ENCODE measurements at places on chromosomes 11 and 22.

GRCh38 chr22:26570864-26571525 lies 18.9 kb downstream of the TPST2 start:
- DNase-seq = no peak

DNA sequence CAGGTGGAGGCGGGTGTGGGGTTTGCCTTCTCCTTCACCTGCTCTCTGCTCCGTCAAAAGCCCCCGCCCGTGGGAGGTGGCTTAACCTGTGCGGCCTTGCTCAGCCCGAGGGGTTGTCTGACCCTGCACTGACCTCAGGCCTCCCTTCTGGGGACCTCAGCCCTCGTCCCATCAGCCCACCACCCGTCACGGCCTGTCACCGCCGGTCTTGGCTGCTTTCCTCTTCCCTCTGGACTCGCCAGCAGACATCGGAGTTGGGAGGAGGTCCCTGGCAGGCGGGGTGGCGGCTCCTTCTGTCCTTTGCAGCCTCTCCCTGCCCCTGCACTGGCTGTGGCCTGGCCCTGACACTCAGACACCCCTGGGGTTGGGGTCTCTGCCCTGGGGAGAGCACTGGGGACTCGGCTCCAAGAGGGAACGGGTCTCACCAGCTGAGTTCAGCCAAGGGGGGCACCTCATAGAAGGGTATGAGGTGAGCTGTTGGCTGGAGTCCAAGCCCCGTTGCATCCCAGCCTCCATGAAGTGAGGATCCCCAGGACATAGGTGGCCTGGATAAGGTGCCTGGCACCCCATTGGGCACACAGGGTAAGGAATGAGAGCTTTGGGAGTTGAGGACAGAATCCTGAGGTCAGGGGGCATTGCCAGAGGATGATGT lies 999.6 kb downstream of the BRD1 start:
- no peak for DNase-seq

GRCh38 chr11:68043349-68044144 lies 4.7 kb downstream of the TCIRG1 start:
- DNase-seq = peak; percentile 32

GRCh38 chr11:35632301-35632700 lies 14.0 kb downstream of the FJX1 start:
- no peak for DNase-seq

GRCh38 chr11:93524858-93525257 lies 18.3 kb downstream of the SMCO4 start:
- peak; percentile 79 for DNase-seq

DNA sequence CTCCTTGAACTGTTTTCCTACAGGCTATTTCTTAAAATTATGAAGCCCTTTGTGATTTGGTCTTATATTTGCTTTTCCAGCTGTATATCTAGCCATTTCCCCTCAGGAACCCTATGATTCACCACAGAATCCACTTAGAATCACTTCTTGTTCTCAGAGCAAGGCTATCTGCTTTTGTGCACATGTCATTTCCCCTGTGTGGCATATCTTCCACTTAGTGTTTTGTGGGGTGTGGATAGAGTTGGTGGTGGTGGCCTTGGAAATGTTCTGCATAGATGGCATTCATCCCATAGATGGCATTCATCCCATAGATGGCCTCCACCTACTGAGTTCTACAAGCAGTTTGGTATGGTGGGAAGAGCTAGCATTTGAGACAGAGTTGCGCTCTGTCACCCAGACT lies 44.7 kb downstream of the SWAP70 start:
- DNase-seq = no peak

- DNase-seq = peak; percentile 61
Measured at GRCh38 chr22:45208993-45209838, 31.5 kb downstream of the KIAA0930 start.

DNA sequence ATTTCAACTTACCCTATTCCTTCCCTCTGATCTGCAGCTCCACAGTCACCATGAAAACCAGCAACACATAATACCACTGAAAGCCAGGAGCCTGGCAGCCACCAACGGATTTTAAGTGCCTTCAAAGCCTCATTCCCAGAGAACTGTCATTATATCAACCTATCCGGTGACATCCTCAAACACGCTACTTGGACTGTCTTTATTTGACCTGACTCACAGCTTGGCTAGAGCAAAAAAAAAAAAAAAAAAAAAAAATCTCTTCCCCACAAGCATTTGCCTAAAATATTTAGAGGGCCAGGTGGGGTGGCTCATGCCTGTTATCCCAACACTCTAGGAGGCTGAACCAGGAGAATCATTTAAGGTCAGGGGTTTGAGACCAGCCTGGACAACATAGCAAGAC lies 32.4 kb upstream of the ARHGAP32 start:
- no peak for DNase-seq

DNA sequence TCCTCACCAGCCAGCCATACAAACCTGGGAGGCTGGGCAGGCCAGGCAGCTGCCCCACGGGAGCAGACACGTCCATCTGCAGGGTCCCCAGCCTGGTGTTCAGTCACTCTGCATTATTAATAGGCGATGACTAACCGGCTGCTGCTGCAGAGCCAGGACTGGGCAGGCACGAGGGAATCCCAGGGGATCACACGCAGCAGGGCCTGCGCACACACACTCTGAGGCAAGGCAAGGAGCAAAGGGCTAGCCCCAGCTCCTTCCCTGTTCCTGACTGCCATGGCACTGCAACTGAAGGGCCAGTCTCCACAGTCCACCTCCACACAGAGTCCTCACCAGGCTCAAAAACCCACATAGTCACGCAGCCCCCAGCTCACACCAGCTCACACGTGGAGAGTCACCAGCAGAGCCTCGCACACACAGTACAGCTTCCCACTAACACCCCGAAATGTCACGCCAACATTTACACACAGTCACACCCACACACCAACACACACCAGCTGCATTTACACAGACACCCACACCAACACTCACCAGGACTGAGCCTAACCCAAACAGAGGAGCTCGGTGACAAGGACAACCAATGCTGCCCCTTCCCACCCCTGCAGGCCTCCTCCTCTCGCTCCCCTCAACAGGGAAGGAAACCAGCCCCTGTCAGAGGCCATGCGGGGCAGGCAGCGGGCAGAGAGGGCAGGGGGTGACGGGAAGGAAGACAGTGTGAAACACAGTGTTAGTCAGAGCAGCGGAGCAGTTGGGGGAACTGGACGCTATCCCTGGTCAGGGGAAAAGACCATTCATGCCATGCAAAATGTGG lies 47.3 kb downstream of the NRXN2 start:
- peak; percentile 39 for DNase-seq

DNA sequence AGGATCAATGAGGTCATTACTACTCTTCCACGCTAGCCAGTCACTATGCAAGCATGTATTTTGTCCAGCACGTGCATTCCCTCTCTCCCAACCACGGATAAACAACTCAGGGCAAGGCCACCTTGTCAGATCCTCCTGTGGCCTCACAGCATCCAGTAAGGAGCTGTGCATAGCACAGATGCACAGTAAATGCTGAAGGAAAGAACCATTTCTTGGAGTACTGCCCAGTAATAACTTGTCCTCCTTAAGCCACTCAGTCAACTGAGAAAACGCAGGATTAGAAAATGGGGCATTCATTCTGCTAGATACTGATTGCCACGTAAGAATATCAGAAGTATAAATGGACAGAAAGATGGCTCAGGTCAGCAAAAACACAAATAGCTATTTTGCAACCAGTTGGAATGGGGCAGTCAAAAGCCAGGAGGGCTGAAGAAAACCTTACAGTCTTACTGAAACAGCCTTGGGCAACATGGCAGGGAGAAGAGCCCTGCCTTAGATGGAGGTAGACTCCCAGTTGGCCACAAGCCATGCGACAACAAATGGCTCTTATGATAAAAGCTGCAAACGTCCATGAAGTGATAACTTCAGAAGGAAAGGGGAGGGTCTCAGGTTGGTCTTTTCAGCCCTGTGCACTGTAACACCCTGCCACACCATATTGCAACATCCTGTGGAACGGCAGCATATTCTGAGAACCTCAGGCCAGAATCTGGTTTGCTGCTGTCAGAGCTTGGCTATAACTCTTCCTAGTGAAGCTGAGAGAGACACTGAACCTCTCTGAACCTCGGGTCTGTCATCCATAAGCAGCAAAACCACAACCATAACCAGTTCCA lies 23.0 kb downstream of the PC start:
- DNase-seq = no peak

DNA sequence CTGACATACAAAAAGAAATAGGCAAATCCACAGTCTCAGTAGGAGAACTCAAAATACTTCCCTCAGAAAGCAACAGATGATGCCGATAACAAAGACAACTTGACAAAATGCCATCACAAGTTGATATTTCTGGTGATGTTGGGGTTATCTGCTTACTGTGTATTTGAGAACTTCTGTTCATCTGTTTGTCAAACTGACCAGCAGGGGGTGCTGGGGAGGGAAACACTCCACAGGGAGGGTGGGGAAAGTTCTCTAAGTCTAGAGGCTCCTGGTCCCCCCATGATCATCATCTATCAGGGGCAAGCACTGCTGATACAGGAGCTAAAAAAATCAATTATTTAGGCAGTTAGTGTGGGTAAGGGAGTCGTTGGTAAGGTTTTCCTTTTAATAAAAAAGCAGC lies 19.2 kb downstream of the GLYATL1 start:
- peak; percentile 79 for DNase-seq

- no peak for DNase-seq
Measured at GRCh38 chr11:76288166-76288980, 82.1 kb upstream of the WNT11 start.

GRCh38 chr11:9077164-9077563 lies 14.2 kb downstream of the SCUBE2 start:
- DNase-seq = no peak

DNA sequence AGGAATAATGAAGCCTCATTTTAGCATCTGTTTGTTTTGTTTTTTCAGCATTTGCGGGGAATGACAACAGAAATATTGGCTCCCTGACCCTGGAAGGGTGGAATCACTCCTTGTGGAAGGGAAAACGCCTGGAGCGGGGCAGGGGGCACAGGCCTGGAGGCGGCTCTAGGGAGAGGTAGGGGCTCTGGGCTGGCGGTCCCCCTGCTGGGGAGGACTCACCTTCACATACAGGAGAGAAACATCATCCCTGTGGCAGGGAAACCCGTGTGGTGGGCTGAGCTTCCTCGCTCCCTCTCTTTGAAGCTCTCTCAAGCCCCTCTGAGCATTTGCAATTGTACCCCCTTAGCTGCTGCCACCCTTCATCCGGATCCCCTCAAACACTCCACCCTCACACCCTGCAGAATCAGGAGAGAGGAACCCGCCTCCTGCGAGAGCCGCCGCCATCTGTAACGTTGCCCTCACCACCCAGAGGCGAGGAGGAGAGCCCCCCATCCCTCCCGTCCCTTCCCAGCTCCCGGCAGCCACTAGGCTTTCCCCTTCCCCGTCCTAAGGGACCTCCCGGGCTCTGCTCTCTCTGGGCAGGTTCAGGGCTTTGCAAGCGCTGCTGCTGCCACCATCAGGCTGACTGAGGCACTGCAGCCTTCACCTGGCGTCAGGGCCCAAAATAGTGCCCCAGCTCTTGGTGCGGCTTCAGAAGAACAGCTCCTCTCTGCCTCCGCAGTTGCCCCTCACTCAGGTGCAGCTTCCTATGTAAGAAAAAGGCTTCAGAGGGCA lies 10.4 kb downstream of the KIRREL3 start:
- DNase-seq = peak; percentile 1

DNA sequence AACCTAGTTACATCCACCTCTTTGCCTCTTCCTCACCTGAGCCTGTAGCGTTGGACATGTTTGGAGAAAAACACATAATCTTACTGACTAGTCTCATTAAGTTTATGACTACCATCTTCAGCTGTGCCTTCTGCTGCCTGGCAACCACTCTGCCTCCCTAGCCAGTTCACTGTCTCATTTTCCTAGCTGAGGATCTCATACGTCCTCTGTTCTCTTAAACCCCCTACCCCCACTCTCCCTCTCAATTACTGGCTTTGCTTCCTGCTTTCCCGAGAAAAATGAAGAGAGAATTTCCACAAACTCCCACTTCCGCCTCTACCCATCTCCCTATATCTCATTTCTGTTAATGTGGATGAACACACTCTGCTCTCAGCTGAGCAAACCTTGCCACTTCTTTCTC lies 239.3 kb upstream of the POU2AF2 start:
- DNase-seq = no peak

DNA sequence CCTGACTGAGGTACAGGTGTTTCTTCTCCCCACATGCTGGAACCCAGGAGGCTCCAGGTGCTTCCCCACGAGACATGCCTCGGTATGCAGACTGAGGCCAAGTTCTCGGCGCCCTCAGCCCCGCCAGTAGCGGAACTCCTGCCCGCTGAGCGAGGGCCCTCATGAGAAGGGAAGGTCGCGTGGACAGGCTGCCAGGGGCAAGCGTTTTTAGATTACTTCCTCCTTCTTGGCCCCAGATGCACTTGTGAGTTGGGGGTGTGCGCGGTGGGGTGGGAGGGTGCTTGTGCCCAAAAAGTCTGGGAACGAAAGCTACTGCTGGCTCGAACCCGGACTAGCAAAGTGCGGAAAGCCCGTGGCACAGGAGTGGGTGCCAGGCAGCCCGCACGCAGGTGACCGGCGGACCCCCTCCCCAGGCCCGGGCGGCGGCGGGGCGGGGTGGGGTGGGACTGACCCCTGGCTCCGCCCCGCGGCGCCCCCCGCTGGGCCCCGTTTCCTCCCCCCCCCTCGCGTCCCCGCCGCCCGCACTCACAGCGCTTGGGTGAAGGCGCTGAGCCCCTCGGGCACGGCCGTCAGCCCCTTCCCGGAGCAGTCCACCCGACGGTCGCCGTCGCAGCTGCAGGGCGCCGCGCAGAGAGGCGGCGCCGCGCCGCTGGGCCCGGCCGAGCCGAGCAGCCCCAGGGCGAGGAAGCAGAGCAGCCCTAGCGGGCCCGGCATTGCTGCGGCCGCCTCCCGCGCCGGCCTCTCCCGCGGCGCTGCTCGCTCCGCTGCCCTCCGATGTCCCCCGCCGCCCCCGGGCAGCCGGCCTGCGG lies 797 bp downstream of the LGR4 start:
- peak; percentile 25 for DNase-seq

GRCh38 chr22:39806109-39806508 lies 87.5 kb downstream of the ENTHD1 start:
- peak; percentile 29 for DNase-seq

- no peak for DNase-seq
Measured at GRCh38 chr22:49090853-49091135, 736.9 kb downstream of the BRD1 start.

DNA sequence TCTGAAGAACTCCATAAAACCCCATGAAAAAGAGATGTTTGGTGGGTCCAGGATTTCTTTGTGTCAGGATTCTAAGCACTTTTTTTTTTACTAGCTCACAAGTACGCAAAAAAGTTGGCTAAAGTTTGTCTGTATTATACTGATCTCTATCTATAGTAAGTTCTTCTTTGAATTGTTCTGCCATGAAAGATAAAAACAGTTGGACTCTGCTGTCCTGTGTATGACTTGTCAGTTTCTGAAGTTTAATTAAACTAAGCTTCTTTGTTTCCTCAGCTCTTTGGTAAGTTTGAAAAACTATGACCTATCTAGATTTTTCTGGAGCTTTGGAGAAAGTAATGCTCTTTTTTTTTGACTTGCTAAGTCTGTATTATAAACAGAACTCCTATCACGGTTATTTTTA lies 812.2 kb upstream of the LUZP2 start:
- DNase-seq = no peak

GRCh38 chr11:61907871-61908729 lies 9.3 kb downstream of the RAB3IL1 start:
- DNase-seq = no peak

GRCh38 chr11:120236169-120237107 lies 3.5 kb upstream of the POU2F3 start:
- no peak for DNase-seq

GRCh38 chr11:12090061-12090591 lies 20.3 kb upstream of the MICAL2 start:
- DNase-seq = peak; percentile 63

Data from inflammatory macrophage treated with lipopolysaccharide for 1 hour (primary cell).